ENCODE measurements at places on chromosomes 12 and 14. TPM values are rescaled to one million over a fixed set of nuclear protein-coding genes. Genes with fewer than 3 reads are reported as not detected.

The ESPL1 gene
- polyA plus RNA-seq: 0.11 TPM

The MYO1A gene
- 0.02 TPM for polyA plus RNA-seq

The AKAP3 gene
- 3.6 TPM for polyA plus RNA-seq

The ZFHX2 gene
- polyA plus RNA-seq: 0.50 TPM

The TNS2 gene
- 155 TPM for polyA plus RNA-seq

The RNU4-1 gene
- not detected for polyA plus RNA-seq

The FAM181A gene
- not detected for polyA plus RNA-seq

The CLEC9A gene
- not detected for polyA plus RNA-seq

The SERPINA3 gene
- polyA plus RNA-seq: 114 TPM

The EIF2S3B gene
- 0.70 TPM for polyA plus RNA-seq

The PZP gene
- polyA plus RNA-seq: 0.36 TPM

The MYO1H gene
- polyA plus RNA-seq: 0.09 TPM

The FBXO21 gene
- polyA plus RNA-seq: 13.3 TPM

The SLC4A8 gene
- 0.02 TPM for polyA plus RNA-seq

DNA sequence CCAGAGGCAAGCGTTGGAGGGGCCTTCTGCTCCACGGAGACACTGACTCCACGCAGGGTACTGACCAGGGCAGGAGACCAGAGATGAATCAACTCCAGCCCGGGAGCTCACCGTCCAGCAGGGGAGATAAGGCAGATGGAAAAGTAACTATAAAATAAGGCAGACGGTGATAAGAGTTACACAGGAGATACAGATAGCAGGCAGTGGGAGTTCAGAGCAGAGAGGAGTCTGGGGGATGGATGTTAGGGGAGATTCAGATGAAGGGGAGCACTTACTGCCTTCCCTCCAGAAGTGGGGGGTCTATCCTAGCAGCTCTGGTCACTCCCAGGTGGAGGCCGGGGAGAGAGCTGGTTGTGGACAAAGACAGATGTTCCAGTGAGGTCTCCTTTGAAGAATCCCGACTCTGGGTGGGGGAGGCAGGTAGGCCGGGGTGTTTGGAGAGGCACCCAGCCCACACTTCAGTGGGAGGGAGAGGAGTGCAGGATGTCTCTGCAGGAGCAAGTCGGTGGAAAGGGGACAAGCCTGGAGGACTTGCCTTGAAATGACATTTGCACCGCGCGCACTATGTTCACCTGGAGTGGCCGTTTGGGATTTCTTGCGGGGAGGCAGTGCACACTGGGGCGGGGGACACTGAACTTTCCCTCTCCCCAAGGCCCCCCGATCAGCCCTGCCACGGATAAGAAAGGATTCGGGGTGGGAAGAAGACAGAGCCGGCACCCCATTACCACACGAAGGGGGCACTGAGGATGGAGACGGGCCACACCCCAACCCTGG lies 1.2 kb downstream of the PITPNM2 start:
- no peak for DNase-seq

- DNase-seq: no peak
These were observed 3.9 kb upstream of the TMEM63C start for GRCh38 chr14:77177702-77178101.

DNA sequence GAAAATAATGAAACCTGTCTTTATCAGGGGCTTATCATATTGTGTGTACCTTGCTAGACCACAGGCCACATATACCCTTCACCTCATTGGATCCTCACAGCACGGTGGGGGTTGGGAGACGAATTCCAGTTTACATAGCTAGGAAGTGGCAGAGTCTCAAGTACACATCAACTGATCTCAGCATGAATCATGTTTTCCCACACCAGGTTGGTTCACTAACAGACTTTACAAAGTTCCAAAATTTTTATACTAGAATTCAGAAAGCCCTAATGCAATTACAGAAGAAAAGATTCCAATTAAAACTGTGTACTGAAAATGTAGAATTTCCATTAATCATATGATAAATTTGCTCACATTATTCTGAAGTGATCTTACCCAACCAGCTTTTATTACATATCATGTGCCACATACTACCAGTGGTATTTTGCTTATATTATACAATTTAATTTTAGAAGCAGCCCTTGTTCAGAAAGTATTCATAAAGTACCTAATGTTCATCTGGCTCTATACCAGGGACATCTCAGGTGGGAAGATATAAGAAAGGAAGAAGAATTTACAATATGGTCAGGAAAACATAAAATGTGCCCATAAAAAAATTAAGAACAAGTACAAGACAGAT lies 196.2 kb downstream of the ITPR2 start:
- no peak for DNase-seq

- no peak for DNase-seq
These were observed 12.7 kb downstream of the PPP1R36 start for GRCh38 chr14:64562436-64562835.

GRCh38 chr14:79652513-79653307 lies 558.6 kb downstream of the DIO2 start:
- no peak for DNase-seq

- no peak for DNase-seq
These were observed 870 bp downstream of the BMAL2 start for GRCh38 chr12:27333403-27334009.

DNA sequence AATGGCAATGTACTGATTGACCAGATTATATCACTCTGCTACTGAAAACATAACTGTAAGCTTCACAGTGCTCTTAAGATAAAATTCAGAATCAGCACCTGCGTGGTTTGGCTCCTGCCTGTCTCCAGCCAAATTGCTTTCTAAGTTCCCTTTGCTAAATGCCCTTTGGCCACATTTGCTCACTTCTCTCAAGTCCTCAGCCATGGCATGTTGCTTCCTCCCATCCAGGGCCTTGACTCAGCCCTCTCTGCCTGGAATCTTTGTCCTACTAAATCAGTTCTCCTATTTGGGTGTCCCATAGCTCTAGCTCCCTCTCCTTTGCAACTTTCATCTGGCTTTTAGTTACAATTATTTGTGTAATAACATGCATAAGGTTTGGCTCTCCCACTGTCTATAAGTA lies 71.4 kb downstream of the KCNK10 start:
- DNase-seq: no peak

GRCh38 chr14:63726499-63726898 lies 1.4 kb downstream of the SGPP1 start:
- no peak for DNase-seq

DNA sequence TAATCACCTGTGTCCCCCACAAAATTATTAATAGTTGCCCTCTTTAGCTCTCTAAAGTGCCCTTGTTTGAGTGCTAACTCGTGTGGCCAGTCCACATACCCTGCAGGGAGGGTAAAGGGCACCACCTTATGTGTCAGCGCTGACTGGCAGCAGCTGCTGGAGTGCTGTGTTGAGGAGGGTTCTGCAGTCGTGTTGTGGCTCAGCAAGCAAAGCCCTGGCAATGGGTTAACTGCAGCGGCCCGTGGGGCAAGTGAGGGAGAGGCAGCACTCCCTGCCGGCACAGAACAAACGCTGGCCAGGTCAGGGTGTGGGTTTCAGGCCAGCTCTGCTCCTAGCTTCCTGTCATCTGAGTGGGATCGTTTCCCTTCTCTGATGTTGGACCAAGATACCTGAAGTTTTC lies 369.8 kb downstream of the CACNA1C start:
- no peak for DNase-seq

GRCh38 chr12:77835969-77836368 lies 5.3 kb downstream of the NAV3 start:
- DNase-seq: no peak

DNA sequence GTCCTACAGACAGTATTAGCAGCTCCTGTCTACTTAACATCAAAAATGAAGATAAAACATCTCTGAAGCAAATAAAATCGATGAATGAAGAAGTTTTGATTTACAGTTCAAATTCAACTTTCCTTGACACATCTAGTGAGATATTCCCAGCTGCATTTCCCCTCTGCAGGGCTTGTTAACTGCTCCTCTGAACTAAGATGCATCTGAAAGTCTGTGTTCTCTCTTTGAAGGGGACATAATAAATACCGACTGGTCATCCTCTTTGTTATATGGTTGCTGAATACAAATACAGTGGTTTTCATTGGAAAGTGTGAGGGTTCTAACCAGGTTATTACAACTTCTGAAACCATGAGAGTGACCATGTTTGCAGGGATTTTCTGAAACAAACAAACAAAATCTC lies 266.4 kb upstream of the SLC16A7 start:
- no peak for DNase-seq

GRCh38 chr14:75221797-75222196 lies 45.4 kb upstream of the TMED10 start:
- DNase-seq: no peak

DNA sequence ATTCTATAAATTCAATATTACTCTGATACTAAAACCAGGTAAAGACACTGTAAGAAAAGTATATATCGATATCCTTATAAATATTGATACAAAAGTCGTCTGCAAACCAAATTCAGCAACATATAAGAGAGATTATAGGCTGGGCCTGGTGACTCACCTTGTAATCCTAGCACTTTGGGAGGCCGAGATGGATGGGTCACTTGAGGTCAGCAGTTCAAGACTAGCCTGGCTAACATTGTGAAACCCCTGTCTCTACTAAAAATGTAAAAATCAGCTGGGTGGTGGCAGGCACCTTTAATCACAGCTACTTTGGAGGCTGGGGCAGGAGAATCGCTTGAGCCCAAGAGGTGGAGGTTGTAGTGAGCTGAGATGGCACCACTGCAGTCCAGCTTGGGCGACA lies 13.5 kb upstream of the TUBA1C start:
- DNase-seq: no peak

DNA sequence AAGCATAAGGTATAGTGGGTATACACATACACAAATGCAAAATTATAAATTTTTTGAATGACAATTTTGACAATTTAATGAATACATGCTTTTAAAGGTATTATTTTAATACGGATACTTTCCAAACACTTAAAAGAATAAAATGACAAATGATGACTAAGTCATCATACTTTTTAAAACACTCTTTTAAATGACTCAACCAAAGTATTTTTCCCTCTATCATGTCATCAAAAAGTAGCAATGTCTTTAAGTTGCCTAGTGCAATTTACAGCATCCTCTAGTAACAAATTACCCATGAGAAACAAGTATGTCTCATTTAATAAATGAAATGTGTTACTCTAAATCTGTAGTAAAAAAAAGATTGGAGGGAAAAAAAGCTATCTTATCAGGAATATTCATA lies 73.3 kb downstream of the RPS6KA5 start:
- DNase-seq: no peak

- no peak for DNase-seq
These were observed 102.0 kb downstream of the PRMT8 start for GRCh38 chr12:3592856-3593625.

- DNase-seq: no peak
These were observed 13.0 kb upstream of the OR6J1 start for GRCh38 chr14:22656945-22657731.

DNA sequence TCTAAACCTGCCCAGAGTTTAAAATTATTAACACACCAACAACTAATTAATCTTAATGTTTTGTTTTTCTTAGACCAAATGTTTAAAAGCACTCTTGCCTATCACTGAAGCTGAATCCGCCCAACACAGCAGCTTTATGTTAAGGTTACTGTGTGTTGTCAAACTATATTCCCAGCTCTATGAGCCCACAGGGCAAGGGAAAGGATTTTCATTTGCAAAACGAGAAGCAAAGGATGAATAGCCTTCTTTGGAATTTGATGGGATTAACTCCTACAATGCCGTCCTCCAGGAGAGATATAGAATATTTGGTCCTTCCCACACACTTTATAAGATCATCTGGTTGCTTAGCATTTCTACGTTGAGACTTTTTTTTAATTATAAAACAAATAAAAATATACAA lies 43.7 kb downstream of the DUSP16 start:
- DNase-seq: no peak

GRCh38 chr14:100588671-100589070 lies 1.5 kb upstream of the BEGAIN start:
- DNase-seq: no peak

DNA sequence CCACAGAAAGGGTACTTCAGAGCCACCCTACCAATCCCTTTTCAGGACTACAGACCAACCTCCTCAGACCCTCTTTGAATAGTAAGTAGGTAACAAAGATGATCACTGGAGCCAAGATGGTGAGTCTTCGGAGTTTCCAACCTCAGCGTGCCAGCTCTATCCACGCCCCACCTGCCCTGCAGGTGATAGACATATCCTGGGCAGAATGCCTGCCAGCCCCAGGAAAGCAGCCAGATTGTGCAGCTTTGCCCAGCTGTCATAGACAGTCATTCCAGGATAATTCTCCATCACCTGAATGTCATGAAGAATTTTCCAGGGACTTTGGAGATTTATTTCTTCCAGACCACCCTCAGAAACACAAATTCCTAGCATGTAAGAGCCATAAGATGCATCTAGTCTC lies 434.4 kb downstream of the RGS6 start:
- DNase-seq: no peak

- no peak for DNase-seq
These were observed 96.6 kb downstream of the ZFP36L1 start for GRCh38 chr14:68696266-68696665.

DNA sequence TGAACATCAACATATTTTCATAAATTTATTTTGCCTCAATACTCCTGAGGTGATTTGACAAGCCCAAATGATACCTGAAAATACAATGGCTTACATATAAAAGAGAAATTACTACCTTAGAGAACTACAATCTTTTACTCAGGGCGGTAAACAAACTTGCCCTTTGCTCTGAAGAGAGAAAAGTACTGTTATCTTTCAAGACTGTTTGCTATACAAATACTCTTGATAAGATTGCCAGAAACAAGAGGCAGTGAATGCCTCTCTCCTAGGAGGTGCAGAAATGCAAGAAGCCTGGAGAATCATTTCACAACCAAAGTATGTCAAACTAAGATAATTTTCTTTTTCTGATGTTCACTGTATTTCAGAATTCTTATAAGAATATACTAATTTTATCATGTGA lies 160.3 kb downstream of the ALX1 start:
- DNase-seq: no peak

- no peak for DNase-seq
These were observed 58.2 kb downstream of the CACNA1C start for GRCh38 chr12:2110849-2111566.
